Vagina (tissue), 2 donors: ENCODE measurements at places on chromosomes 7 and 10. TPM values are rescaled to one million over a fixed set of nuclear protein-coding genes. Genes with fewer than 3 reads are reported as not detected.

Gene PLXNA4
- 14.0 TPM for total RNA-seq

Gene CLRN3
- total RNA-seq = not detected

DNA sequence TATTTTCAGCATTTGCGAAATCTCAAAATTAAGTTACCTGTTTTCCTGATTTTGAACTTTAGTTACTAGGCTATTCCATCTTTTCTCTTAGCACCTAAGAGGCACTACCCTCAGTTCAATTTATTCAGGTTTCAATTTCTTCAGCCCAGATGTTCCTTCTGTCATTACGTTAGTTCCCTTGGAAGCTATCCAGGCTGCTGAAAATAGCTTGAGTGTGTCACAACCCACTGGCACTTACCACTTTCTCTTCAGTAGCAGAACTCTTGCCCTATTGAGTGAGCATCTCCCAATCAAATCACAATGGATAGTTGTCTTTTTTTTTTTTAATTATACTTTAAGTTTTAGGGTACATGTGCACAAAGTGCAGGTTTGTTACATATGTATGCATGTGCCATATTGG, 332.7 kb upstream of the LRGUK start:
- no peak for DNase-seq

DNA sequence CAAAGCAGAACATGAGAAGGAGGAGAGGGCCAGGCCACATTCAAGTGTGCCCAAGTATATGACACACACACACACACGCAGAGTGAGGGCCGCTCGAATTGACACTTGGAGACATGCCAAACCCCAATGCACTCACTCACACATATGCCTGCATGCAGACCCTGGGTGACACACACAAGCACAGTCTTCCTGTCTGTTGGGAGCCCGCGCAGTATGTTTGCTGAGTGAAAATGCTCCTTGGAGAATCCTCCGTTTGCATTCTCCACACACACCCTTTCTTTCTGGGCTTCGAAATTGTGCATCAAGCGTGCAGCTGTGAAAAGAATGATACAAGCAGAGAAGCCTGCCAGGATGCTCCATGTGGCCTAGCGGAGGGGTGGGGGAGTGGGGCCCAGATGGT, 120.9 kb downstream of the PLXNA4 start:
- no peak for DNase-seq

DNA sequence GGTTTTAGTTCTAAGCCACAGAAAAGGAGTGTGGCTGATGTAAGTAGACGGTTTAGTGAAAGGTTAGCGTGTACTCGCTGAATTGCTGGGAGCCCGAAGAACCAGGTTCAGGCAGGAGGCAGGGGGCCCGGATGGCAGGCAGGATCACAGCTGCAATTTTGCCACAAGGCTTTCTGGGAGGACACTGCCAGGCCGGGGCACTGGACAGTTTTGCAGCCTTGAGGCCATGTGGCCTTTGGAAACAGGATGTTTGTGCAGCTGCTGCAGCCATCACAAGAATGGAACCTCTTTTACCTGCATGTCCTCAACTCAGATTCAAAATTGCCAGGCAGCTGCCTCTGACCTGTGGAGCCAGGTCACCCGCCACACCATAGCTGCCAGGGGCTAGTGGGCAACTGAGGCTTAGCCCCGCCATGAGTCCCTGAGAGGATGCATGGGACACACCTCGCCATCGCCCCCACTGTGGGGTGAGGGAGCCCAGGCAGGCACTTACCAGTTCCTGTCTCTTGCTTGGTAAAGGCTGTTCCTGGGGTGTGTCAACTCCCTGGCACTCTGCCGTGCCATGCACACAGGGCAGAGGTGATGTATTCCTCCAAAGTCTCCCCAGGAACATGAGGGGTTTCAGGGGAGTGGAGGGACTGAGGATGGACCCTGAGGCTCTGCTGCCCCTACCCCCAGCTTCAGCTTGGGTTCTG, 188.6 kb downstream of the RPS24 start:
- no peak for DNase-seq
